Stimulated activated CD4-positive, alpha-beta T cell treated with anti-CD3 and anti-CD28 coated beads, Interleukin-4, amount 100 ng/mL, for 1 hour (primary cell): ENCODE measurements at places on chromosomes 5 and 9.

GRCh38 chr9:114962809-114963208 lies 32.4 kb upstream of the TNFSF8 start:
- DNase-seq, result no peak

DNA sequence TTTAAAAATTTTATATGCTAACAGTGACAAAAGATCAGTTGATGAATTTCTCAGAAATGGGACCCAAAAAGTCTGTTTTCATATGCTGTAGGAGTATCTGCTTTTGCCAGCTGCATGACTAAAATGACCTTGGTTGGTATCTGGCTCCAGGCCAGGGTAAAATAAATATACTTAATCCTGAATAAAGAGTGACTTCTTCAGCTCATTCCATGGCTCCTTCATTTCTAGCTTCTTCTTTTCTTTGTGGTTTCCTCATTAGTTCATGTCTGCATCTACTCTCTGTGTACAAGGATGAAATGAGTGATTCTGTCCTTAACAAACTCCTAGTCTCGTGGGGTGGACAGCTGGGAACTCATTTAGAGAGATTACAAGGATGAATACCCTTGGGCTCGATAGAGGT lies 36.0 kb downstream of the RCL1 start:
- DNase-seq, result no peak

- no peak for DNase-seq
Measured at GRCh38 chr9:130069048-130069447, 15.3 kb downstream of the GPR107 start.

- DNase-seq, result no peak
Measured at GRCh38 chr5:44714871-44715561, 93.7 kb upstream of the MRPS30 start.

- peak; percentile 43 for DNase-seq
Measured at GRCh38 chr9:136886610-136887597, 588 bp downstream of the TRAF2 start.

DNA sequence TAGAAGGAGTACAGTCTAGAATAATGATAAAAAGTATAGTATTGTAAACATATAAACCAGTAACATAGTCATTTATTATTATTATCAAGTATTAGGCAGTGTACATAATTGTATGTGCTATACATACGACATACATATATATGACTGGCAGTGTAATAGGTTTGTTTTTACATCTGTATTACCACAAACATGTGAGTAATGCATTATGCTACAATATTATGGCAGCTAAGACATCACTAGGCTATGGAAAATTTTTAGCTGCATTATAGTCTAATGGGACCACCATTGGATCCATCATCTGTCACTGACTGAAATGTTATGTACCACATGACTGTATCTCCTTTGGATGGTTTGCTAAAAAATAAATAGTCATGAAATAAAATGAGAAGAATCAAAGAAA lies 530.0 kb downstream of the PRR16 start:
- DNase-seq, result no peak
